ENCODE measurements at places on chromosomes 12 and 14.

- no peak for DNase-seq
Observed at GRCh38 chr14:95200404-95200803, 43.1 kb upstream of the DICER1 start.

GRCh38 chr14:90617961-90618360, 198.3 kb downstream of the TTC7B start:
- DNase-seq: no peak

DNA sequence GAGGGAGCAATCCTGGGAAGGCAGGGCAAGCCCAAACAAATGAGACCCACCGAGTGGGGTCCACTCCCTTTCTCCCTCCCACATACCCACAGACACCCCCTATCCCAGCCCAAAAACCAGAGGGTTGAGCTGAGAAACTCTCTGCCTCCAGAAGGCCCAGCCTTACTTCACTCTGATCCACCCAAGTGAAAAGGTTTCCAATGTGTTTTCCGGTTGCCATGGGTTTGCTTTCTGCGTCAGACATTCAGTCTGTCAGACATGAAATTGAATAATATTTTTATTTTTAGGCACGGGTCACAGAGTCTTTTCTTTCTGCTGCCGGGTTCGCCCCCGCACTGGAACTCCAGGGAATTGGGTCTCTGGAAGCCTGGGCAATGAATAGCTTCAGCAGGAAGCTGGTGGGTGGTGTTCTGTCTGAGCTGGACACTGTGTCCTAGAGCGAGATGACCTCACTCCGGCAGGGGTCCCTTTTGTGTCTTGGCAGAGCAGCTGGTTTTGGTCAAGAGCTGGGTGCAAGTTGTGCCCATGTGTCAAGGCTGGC, 69.8 kb upstream of the CLMN start:
- DNase-seq: no peak

- DNase-seq: peak; percentile 86
Observed at GRCh38 chr14:95515596-95516552, 576 bp downstream of the SYNE3 start.

GRCh38 chr14:95483309-95484165, 32.9 kb downstream of the SYNE3 start:
- no peak for DNase-seq

Measured in stimulated activated CD4-positive, alpha-beta T cell treated with anti-CD3 and anti-CD28 coated beads, Interleukin-4, amount 100 ng/mL, for 24 hours (primary cell).